ENCODE measurements at places on chromosomes 12 and 14. TPM values are rescaled to one million over a fixed set of nuclear protein-coding genes. Genes with fewer than 3 reads are reported as not detected.

DNA sequence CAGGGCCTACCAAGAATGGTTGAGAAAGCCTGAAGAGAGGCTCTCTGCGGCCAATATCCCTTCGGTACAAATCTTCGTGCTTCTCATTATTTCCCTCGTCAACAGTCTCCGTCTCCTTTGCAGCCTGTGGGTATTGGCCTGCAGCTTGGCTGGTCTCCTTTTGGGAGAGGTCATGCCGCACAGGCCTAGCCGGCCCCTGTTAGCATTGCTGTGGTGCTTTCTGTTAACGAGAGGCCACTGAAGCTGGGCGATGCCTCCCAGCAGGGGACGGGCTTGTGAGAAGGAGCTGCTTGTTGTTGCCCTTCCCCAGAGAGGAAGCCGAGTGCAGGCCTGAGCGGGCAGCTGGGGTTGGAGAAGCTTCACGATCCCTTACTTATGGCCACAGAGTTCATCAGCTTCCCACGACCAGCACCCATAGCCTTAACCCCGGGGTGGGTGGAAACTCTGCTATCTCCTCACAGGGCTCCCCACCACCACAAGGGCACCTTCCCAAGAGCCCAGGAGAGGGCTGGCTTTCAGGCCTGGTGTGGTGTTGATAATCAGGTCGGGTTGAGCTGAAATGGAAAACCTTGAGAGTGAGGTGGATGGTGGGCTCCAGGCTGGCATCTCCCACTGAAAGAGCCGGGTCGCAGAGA, 228.6 kb downstream of the ZFP36L1 start:
- no peaks in the 10 kb centered on the region for H3K27me3 ChIP-seq
- peaks cover 24% of the 10 kb centered on the region for H3K4me1 ChIP-seq
- H3K27ac ChIP-seq, result peak overlapping the region; percentile 65
- no peak for ATAC-seq
- no peak overlapping the region for H3K4me3 ChIP-seq

DNA sequence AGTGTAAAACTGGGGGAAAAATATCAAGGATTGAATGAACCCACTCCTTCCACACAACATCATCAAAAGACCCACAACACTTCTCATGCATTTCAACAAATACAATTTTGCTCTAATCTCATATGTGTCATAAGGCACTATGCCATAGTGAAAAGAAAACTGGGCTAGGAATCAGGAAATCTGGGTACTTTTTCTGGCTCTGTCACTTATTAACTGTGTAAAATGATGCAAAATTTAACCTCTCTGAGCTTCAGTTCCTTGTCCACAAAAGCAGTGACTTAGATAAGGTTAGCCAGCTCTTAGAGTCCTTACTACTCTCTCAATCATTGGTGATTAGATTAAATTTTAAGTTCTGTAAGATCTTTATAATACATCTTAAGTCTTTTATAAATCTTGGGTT, 250.5 kb upstream of the SOX5 start:
- H3K27ac ChIP-seq, result no peak overlapping the region
- H3K27me3 ChIP-seq, result no peaks in the 10 kb centered on the region
- H3K36me3 ChIP-seq, result no peaks in the 10 kb centered on the region
- H3K4me3 ChIP-seq, result no peak overlapping the region

DNA sequence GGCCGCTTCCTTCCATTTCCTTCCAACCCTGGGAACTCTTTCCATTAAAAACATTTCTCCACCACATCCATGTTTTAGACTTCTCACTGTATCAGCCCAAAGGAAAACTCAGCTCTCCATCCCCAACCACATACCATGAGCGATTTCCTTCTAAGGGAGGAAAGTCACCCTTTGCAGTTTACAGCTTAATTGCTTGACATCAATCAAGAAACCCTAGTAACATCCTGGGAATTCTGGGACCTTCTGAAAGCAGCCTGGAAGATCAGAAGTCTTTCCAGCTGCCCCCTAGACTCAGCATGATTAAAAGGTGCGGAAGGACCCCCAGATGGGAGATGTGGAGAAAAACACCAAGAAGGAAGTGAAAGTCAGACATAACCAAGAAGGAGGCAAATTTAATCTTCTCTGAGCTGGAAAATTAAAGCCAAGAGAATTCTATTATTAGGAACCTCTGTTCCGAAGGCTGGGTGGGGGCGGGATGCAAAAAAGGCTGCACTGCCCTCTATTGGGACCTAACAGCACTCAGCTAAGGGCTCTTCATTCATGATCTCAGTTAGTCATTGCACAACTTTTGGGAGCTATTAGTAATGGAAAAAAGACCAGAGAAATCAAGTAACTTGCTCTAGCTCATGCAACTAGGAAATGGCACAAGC, 73.3 kb upstream of the PLXNC1 start:
- no peak overlapping the region for H3K4me3 ChIP-seq
- H3K4me1 ChIP-seq, result peaks cover 19% of the 10 kb centered on the region
- H3K36me3 ChIP-seq, result no peaks in the 10 kb centered on the region
- no peaks in the 10 kb centered on the region for H3K27me3 ChIP-seq
- no peak overlapping the region for H3K27ac ChIP-seq

GRCh38 chr14:31556191-31556590, 5.0 kb upstream of the NUBPL start:
- peaks cover 3% of the 10 kb centered on the region for H3K36me3 ChIP-seq
- no peak overlapping the region for H3K4me3 ChIP-seq
- H3K27ac ChIP-seq, result no peak overlapping the region
- H3K4me1 ChIP-seq, result peaks cover 9% of the 10 kb centered on the region
- ATAC-seq, result no peak

DNA sequence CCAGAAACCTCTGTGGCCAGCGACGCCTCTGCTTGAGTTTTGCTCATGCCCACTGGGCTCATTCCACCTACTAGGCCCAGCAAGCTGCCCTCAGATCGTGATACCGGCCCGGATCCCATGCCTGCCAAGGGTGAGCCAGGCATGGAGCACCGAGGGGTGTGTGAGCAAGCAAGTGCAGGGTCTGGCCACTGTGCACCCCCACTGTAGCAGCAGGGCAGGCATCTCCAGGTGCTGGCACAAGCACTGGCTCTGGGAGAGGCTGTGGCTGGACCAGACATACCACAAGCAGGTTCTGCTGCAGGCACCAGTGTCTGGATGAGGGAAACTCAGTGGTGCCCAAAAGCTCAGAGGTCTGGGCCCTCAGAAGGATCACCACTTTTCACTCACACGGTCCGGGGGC, 20.6 kb downstream of the FAM186A start:
- no peaks in the 10 kb centered on the region for H3K4me1 ChIP-seq
- H3K27ac ChIP-seq, result no peak overlapping the region
- no peaks in the 10 kb centered on the region for H3K27me3 ChIP-seq
- H3K4me3 ChIP-seq, result no peak overlapping the region
- H3K36me3 ChIP-seq, result no peaks in the 10 kb centered on the region

Gene PTPRR
- not detected for total RNA-seq

Gene MEG3
- total RNA-seq, result not detected

DNA sequence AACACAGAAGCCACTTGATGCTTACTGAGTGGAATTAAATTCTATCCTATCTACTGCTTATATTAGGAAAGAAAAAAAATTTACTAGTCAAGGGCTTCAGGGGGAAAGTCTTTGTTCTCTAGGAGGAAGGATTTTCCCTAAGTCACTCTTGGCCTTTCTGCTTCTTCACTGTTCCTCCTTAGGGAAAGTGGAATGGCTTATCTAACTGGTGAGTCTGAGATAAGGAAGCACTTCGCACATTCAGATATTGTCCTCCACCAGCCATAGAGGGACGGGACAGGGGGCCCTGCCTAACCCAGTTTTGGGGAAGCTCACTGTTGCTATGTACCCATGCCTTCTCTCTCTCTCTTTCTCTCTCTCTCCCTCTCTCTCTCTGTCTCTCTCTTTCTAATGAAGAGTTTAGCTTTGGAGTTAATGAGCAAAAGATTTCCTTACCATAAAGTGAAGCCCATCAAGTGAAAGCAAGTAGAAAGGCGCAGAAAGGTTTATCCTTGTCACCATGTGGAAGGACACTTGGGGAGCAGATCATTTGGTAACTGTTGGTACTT, 450.6 kb downstream of the ZFP36L1 start:
- H3K4me1 ChIP-seq, result peaks cover 13% of the 10 kb centered on the region
- H3K36me3 ChIP-seq, result no peaks in the 10 kb centered on the region
- H3K4me3 ChIP-seq, result no peak overlapping the region

DNA sequence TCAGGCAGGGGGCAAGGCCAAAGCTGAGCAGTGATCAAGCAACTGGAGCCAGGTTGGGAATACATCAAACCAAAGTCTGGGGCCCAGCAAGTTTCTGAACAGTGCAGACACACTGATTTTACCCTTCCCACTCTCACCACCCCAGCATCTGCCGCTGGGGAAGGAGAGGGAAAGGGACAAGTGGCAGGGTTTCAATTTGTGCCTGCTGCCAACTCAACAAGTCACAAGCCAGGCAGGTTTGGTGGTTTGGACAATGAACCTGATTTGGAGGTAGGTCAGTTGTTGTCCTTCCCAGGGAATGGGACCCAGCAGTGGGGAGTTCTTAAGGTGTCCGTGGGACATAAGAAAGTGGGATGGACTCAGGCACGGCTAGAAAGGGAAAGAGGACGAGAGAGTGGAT, 151.9 kb upstream of the NOS1 start:
- H3K27me3 ChIP-seq, result peaks cover 11% of the 10 kb centered on the region
- no peaks in the 10 kb centered on the region for H3K4me1 ChIP-seq
- no peaks in the 10 kb centered on the region for H3K36me3 ChIP-seq
- no peak overlapping the region for H3K4me3 ChIP-seq

Gene DPF3
- total RNA-seq, result 0.30 TPM

Gene ENDOU
- total RNA-seq, result 0.16 TPM

Gene KIF5A
- 3.0 TPM for total RNA-seq

Data from activated T-helper 17 cell treated with anti-CD3 and anti-CD28 coated beads, Interleukin-2, amount 50 U/mL, for 72 hours (primary cell).